ENCODE measurements at places on chromosomes 1 and 21.

DNA sequence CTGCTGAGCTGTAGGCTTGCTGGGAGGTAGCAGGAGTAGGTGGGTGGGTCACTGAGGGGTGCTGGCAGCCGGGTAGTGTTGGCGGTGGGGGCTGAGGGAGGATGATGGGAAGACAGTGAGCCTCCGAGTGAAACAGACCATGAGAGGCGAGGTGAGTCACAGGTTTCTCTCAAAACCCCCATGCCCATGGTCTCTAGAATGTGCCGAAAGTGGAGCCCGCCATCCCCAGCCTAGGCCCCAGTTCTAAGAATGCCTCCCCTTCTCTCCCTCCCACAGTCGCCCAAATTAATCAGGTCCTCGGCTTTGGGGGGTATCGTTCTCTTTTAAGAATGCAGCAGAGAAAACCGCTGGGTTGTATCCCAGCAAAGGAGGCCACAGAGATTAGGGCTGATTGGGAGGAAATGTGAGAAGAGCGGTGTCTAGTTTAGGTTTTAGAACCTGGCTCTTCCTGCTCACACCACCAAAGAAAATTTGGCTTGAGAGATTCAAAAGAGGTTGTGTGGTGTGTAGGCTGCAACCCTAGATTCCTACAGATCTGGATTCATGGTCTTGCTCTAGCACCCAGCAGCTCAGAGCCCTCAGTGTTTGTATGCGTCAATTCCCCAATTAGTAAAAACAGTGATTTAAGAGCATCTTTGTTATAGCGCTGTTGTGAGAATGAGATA lies 27.7 kb upstream of the IL19 start:
- DNase-seq: peak; percentile 68

DNA sequence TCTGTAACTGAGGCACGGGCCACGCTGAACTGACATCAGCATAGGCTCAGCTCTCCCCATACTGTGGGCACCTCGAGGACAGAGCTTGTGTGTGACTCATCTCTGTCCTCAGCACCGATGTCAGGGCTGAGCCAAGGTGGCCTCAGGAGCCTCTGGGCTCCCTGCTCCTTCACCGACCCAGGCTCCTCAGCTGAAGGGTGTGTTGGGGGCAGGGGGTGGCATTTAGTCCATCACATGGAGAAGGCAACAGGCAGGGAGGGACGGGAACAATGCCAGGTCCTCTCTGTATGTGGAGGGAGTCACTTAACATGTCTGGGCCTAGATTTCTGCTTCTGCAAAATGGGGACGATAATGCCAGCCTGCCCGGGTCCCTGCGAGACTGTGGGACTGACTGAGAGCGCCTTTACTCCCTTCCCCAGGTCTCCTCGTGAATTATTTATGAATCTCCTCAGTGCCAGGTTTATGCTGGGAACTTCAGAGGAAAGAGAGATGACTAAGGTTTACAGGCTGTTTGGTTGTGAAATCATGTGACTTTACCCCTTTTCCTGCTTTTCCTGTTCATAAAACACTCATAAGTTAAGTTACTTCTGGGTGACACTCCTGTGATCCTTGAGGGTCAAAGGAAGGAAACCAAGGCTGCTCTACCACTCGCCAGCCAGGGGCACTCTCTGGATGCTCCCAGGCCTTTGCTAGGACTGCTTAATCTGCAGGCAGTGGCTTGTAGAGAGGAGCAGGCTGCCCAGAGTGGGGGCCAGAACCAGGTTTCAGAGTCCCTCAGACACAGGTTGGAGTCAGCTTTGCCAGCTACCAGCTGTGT lies 16.2 kb downstream of the TTC39A start:
- no peak for DNase-seq

DNA sequence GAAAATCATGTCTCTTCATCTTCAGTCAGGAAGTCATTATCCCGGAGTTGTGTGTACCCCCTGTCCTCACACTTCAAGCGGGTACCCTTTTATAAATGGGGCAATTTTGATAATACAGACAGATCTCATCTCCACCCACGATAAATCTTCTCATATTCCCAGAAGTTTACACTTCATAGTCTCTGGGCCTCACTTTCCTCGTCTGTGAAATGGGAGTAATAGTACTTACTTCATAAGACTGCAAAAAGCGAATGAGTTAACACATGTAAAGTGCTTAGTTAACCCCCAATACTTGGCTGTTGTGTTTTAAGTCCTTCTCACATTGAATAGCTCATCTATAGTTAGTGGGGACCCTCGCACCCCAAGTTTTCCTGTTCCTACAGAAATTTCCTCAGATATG lies 820 bp downstream of the NUP210L start:
- no peak for DNase-seq

- no peak for DNase-seq
Observed at GRCh38 chr1:24921412-24921811, 8.7 kb downstream of the RUNX3 start.

GRCh38 chr1:100009458-100009857 lies 39.7 kb downstream of the SLC35A3 start:
- no peak for DNase-seq

DNA sequence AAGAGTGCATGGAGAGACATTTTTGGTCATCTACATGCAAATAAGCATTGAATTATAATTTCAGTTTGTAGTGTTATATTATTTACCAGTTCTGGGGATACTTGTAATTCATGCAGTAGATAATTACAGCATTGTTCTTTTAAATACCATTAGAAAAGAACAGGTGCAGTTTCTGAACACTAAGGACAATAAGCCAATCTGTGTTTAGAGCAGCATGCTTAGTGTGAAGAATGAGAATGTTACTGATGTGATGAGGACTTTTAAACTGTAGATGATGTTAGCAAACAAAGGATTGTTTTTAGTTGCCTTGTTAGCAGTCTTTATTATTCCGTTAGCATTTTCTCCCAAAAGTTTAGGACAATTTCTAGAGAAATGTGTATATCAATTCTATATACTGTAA lies 348.3 kb downstream of the BRINP3 start:
- no peak for DNase-seq

DNA sequence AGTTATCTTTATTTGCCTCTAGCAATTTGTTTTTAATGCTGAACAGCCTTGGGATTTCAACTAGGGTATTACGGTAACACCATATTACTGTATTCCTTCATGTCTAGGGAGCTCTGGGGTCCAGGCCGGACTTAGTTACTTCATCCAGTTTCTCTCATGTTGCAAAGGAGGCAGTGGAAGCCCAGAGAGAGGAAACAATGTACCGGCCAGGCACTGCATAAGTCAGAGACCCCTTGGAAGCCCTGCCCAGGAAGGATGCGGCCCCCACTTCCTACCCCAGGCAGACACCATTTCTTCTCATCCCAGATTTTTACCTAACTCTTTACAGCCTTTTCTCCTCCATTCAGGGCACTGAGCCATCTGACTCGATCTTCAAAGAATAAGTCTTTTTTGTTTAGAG lies 32.5 kb downstream of the TRABD2B start:
- DNase-seq: no peak

- DNase-seq: no peak
Observed at GRCh38 chr1:229237320-229237719, 33.6 kb upstream of the RAB4A start.

DNA sequence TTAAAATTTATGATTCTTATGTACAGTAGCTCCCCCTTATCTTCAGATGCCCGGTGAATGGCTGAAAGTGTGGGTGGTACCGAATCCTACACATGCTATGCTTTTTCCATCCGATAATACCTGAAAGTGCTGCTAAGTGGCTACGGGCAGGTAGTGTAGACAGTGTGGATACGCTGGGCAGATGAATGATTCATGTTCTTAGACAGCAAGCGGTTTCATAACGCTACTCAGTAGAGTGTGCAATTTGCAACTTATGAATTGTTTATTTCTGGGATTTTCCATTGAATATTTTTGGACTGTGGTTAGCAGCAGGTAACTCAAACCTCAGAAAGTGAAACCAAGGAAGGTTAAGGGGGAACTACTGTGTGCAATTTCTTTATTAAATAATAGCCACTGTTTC lies 7.5 kb downstream of the PCP4 start:
- DNase-seq: no peak

DNA sequence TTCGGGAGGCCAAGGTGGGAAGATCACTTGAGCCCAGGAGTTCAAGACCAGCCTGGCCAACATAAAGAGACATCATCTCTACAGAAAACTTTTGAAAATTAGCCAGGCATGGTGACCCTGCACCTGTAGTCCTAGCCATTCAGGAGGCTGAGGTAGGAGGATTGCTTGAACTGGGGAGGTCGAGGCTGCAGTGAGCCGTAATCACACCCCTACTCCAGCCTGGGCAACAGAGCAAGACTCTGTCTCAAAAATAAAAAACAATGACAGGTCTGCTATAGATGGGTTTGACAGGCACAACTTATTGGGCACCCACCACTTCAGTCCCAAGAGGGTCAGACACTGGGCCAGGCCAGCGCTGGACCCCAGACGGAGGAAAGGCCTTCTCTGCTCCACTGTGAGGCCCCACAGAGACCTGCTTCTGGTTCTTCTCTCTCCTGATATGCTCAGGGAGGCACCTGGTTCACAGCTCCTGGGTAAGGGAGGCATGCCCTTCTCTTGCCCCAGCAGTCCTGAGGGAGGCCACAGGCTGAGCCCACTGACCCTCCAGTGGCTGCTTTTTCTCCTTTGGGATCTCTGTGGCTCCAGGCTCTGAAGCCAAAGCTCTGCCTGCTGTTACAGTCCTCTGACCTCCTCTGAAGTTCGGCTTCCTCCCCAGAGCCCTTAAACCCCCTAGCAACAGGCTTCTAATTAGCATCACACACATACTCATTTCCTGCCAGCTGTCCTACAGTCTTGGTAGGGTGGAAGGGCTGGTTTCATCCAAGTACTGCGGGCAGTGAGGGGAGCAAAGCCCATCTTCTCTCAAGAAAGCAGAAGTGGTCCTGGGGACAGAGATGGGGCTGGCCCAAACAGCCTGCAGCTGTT lies 14.4 kb downstream of the S100A16 start:
- no peak for DNase-seq

DNA sequence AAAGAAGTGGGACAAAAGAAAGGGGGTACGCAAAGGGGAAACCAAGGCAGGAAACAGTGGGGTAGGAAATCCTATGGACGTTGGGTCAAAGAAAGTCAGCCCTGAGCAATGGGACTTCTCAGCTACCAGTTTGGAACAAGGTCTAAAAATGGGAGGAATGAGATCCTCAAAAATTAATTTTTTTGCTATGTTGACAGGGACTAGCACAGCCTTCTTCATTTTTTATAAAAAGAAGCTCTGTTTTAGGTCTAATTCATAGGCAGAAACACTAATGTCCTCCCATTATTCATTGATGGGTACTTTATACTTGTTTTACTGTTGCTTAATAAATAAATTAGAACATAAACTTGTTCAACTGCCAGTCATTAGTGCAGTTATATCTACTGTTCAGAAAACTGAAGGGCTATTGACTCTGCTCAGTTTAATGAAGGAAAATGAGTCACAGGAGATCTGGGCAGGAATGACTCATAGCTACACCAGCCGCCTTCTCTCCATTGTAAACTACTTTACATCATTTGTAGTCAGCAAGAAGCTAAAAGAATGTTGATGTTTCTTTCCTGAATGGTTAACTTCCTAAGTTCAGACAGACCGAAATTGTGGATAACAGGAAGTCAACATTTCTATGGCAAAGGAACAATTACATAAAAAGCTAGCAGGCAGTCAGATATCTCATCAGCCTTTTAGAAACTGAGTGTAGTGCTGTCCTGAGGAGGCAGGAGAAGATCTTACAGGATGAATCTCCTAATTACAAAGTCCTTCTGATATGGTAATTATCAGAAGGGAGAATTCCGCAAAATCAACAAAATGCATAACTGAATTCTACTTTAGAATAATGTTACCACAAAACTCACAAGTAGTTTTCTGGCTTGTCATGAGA lies 356.4 kb upstream of the PKN2 start:
- no peak for DNase-seq

DNA sequence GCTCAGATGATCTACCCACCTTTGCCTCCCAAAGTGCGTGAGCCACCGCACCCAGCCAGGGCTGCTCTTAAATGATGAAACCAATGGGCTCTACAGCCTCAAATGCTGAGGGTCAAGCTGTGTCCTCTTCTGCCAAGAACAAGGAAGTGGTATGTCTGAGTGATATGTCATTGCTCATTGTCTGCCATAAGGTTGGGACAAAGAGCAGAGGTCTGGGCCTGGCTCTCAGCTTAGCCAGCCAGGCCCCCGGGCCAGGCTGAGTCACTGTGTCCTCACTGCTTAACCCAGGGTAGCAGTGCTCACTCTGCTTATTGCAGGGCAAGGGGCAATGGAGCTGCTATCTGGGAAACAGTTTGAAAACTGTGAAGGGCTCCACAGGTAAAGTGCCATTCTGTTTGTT lies 8.3 kb upstream of the ETS2 start:
- no peak for DNase-seq

- DNase-seq: no peak
Observed at GRCh38 chr1:65196926-65197325, 48.9 kb downstream of the AK4 start.

- no peak for DNase-seq
Observed at GRCh38 chr1:149903836-149904491, 4.6 kb downstream of the BOLA1 start.

DNA sequence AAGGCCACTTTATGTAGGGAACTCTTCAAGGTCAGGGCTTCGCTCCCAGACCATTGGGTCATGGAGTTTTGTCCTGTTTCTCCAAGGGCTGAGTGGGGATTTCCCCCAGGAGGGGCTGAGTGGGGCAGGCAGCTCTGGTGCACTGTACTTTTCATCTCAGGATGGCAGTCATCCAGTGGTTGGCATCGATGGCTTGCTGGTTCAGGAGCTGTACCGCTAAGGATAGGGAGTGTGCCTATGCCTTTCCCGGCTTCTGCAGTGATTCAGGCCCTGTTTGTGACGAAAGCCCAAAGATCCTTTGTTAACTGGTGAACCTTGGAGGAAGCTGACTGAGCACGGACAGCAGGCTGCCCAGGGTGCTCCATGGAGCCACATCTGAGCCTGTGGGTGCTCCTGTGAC lies 100.1 kb upstream of the GADD45A start:
- no peak for DNase-seq

GRCh38 chr21:29403301-29403700 lies 104.6 kb downstream of the BACH1 start:
- no peak for DNase-seq

DNA sequence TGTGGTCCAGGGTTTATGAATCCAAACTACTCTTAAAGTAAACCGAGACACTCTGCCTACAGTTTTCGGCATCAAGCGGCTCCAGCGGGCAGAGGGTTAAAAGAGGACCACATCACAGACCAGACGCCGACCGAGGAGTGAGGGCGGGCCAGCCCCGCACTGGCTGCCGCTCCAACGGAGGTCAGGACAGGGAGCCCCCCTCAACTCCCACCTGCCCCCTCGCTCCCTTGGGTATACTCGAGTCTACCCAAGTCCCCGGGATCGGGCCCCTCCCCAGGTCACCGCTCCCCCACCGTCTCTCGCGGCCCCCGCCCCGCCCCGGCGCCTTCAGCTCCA lies 312 bp downstream of the ARNT start:
- no peak for DNase-seq

DNA sequence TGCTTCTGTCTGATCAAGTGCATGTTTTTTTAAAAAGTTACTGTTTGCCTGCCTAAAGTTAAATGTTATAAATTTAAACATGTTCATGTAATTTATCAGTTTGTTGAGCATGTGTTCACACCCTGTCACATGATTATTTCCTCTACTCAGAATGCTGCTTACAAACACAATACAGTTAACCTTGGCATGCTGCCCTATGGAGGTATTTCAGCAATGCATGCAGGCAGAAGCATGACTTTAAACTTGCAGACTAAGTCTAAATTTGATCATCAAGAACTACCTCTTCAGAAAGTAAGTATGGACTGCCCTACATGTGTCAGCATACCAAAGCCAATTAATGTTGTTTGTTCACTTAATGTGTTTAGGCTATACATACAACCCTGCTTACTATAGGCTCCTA lies 161.6 kb downstream of the LRRC40 start:
- no peak for DNase-seq

GRCh38 chr1:15224974-15225373 lies 22.0 kb upstream of the FHAD1 start:
- DNase-seq: no peak

- DNase-seq: no peak
Observed at GRCh38 chr1:175826705-175827104, 83.3 kb upstream of the TNR start.

All from stimulated activated effector memory CD8-positive, alpha-beta T cell treated with anti-CD3 and anti-CD28 coated beads, Interleukin-12 subunit alpha, Interleukin-12 subunit beta, amount 100 ng/mL, for 72 hours (primary cell).